ENCODE measurements at places on chromosomes 6 and 20.
A peak's percentile ranks its signal among the peaks of the same experiment; 100 is the strongest.

DNA sequence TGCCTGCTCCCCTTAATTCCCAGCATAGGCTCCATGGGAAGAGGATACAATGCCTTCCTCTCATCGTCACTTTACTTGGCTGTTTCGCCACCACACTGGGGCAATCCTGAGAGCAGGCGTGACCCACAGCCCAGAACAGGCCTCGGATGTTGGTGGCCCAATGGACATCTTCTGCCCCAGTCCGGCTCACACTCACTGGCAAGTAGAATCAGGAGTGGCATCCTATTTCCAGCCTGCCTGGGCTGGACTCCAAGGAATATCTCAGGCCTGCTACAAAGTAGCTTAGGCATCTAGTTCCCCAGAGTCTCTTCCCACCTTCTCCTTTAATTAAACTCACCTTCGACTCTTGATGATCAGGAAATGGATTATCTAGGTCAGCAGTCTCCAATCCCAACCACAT is 110.5 kb downstream of the LRFN2 start:
- DNase-seq = no peak

DNA sequence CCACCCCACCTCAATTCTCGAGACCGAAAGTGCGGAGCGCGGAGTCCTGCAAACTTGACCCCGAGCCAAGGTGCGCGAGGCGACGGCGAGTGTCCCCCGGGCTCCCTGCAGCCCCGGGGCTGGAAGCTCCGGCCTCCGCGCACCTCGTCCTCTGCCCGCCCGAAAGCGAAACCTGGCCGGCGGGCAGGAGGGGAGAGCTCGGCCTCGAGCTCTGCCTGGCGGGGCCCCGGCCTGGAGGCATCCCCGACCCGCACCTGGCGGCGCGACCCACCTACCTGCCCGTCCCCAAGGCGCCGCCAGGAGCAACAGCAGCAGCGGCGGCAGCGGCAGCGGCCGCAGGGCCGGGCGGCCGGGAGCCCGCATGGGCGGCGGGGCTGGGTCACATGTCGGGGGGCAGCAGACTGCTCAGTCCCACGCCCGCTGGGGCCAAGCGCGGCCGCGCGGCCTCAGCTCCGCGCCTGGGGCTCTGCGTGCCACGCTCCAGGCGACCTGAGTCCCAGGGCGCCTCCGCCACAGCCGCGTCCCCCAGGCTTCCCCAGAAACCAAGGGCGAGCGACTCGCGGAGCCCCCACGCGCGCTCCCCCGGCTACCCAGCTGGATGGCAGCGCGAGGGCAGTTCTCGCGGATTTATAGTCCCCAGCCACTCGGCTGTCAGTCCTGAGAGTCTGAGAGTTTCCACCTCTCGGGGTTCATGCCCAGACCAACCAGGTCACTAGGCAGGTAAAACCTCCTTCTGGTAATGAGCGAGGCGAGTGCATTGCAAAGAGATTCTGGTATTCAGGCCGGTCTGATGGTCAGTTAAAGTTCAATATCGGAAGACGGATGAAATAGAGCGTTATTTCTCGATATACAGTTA is at the start of gene IL20RA:
Gene IL20RA (minus strand): TSS at position 600 of the 856 bp plus-strand sequence. CDS start 237 bp downstream, at position 363.
- no peak for DNase-seq

GRCh38 chr6:22411376-22412105 is 114.7 kb upstream of the PRL start:
- DNase-seq = no peak

- peak; percentile 57 for DNase-seq
Observed at GRCh38 chr6:52377538-52378221, 15.7 kb downstream of the PAQR8 start.

DNA sequence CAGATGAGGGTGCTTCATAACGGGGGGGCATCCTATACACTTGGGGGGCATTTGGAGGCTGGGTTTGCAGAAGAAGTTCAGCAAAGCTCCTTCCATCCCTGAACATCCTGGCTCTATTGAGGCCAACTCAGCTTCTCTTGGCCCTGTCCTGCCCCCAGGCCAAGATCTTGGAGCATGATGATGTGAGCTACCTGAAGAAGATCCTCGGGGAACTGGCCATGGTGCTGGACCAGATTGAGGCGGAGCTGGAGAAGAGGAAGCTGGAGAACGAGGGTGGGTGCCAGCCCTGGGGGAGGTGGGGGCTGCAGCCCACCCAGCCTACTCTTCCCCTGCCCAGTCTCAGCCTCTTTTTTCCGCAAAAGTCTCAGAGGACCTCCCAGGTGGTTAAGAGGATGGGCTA is 17.2 kb downstream of the GDAP1L1 start:
- peak; percentile 15 for DNase-seq

DNA sequence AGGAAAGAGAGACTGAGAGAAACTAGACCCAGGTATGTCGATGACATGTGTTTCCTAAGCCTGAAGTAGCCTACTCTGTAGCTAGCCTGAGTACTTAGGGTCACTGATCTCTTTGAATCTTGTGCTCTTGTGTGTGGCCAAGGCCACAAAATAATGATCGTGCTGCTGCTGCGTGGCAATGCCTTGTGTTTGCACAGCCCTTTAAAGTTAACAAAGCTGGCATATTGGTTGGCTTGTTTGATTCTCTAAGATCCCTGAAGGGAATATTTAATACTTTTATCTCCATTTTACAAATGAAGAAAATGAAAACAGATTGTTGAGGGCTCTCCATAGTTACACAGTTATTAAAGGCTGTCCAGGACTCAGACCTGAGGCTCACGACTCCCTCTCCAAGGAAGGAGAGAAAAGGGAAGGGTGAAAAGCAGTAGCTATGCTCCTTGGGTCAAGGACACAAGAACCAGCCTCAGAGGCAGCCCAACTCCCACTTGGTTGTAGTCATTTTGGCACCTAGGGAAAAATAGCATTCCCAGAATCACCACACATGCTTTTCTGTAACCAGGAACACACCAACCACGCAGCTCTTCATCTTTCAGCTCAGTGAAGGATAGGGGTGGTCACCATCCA is 130.7 kb downstream of the LRFN2 start:
- no peak for DNase-seq

DNA sequence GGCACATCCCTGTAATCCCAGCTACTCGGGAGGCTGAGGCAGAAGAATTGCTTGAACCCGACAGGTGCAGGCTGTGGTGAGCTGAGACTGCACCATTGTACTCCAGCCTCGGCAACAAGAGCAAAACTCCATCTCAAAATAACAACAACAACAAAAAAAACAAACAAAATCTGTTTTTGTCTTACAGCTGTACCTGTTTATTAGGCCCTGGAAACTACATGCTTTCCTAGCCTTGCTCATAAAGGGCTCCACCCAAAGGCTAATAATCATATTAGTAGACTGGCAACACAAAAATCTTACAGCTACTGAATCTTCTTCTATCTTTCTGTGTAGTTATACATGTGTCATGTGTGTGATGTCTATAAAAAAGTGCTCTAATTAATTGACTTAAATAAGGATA is 503.9 kb upstream of the EYS start:
- peak; percentile 3 for DNase-seq

DNA sequence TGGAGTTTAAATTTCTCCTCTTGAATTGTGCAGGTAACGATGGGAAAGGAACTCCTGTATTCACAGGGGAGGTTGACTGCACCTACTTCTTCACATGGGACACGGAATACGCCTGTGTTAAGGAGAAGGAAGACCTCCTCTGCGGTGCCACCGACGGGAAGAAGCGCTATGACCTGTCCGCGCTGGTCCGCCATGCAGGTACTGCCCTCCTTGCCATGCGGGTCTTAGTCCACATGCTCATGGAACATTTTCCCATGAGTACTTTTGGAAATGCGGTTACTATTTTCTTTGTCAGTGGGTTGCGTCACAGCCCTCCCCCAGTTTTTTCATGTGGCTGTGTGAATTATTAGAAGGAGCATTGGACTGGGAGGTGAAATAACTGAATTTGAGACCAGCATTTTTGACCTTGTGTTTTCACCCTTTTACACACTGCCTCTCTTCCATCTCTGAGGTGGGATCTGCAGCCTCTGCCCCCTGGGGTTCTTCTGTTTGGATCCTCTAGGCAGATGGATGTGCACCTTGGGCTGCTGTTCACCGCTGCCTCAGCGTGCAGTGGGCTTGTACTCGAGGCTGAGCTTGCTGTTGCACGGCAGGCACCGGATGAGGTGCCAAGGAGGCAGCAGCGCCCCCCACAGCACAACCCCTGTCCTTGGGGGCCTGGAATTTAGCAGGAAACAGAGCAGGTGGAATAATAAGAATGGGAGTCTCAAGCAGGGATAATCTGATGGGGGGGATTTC is 71.8 kb downstream of the IGF2R start:
- DNase-seq = no peak

- DNase-seq = no peak
Observed at GRCh38 chr6:133966654-133967329, 13.8 kb downstream of the TBPL1 start.

DNA sequence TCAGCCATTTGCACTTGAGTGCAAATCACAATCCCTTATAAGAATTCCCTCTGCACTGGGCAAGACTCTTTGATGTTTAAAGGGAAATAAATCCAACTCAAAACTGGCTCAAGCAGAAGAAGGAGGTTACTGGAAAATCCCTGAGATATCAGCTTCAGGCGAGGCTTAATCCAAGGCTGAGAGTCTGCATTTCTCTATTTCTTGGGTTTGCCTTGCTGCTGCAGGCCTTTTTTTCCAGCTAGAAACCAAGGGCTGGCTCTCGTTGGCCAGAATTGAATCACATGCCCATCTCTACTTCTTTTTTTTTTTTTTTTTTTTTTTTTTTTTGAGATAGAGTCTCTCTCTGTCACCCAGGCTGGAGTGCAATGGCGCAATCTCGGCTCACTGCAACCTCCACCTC is 11.7 kb downstream of the HCK start:
- no peak for DNase-seq

DNA sequence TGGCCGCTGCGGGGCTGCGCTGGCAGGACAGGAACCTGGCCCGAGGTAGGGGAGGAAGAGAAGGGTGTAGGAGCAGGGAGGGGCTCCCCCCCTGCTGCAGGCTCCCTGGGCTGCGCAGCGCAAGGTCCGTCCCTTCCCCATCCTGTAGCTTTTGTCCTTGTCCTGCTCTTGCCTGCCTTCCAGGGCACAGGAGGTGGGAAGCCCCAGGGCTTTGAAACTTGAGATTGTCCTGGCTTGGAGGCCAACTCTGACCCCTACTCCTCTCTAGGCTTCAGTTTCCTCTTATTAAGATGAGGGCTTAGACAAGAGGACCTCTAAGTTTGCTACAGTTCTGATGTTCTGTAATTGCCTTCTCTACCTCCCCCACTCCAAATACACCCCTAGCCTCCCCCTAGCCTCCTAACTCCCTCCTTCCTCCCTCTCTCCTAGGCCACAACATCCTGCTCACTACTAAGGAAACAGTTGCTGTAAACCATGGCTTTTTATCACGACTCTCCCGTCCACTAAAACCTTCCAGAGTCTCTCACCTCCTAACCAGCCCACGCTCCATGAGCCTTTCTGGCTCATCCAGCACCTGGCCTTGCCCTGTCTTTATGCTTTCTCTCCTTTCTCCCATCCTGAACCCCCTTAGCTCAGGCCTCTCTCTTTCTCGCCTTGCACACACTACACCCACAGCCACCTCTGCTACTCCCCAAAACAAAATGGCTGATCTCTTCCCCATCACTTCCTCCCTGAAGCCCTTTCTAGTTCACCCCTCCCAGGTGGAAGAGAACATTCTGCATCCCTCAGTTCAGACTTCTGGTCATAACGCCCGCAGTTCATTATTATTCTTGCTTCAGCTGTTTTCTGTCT is 10.2 kb downstream of the UNC5CL start:
- DNase-seq = peak; percentile 6

DNA sequence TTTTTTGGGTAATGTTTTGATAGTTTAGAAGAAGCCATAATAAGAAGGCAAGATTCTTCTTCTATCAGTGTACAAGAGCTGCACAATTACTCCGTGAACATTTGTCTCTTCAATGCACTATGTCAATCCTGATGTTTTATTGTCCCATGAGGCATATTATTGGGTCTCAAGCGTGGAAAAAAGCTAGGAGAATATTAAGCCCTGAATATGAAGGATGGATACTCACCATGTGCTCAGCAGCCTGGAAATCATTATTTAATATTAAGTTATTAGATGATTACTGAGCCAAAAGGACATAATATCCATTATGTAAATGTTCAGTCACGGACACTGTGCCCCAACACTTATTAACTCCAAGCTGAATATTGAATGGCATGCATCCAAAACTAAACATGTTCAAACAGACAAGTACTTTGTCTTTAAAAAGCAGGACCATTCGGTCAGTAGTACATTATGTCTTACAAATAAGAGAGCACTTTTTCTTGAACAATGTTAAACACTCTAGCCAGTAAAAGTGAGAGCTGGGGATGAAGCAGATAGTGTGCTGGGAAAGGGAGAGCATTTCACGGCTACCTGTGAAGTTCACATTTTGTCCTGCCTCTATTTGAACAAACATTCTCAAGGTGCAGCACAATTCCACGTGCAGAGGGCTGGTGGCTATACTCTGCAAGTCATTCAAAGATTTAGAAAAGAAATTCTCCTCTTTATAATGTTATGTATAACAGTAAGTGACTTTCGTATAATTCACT is 70.6 kb upstream of the CNR1 start:
- DNase-seq = no peak

DNA sequence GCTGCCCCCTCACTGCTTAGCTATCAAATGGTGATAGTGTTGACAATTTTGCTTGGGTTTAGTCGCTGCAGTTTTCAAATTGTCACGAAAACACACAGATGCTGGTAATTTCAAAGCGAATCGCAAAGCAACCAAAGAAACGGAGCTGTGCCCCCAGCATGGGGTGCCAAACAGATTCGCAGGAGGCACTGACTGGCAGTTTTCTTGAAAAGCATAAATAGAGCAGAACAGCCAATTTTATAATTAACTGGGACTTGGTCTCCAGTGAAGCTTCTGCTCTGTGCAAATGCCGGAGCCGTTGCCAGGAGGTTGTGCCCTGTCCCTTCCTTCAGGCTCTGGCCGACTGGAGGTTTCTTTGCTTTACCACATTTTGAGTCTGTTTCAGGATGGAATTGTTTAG is 18.8 kb downstream of the ARHGAP40 start:
- no peak for DNase-seq

- DNase-seq = no peak
Observed at GRCh38 chr20:20196610-20197009, 144.3 kb downstream of the CFAP61 start.

GRCh38 chr20:13249798-13250170 is 28.7 kb downstream of the ISM1 start:
- no peak for DNase-seq

DNA sequence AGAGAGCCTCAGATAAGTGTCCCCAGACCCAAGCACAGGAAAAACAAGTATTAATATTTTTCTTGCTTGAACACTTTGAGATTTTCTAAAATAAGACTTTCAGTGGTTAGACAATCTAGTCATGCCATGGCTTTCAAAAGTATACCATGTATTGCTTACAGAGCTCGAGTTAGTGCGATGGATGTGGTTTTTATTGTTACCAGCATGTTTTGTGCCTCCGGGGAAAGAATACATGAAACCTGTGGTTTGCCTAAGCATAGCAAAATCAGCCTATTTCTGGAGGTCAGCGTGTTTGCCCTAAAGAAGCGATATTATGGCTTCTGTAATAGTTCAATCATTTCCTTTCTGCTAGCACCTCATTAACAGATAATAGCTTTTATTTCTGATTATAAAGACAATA is 21.6 kb downstream of the RIN2 start:
- DNase-seq = no peak

GRCh38 chr6:158718461-158719046 is 68.7 kb downstream of the SYTL3 start:
- DNase-seq = peak; percentile 18

- DNase-seq = no peak
Observed at GRCh38 chr6:150633486-150633834, 33.8 kb downstream of the PLEKHG1 start.

GRCh38 chr6:81734081-81734480 is 18.4 kb downstream of the TENT5A start:
- no peak for DNase-seq

Data from Kasumi-1 (cell line).